Left ventricle myocardium inferior (tissue), 1 donor: ENCODE measurements at places on chromosomes 2 and 18.

DNA sequence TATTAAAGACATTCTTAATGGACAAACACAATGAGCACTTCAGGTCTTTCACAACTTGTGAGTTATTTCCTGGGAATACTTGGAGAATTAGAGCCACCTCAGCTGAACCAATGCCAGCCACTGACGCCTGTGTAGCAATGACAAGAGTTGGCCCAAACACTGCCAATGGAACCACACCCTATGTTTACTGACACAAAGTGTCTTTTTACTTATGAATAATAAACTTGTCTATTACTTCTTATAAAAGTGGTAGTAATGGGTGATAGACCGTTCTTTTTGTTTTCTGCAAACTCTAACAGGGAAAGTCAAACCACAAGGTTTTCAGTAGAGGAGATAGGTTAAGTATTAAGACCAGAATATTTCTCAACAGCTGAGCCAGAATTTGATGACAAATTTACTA lies 12.5 kb upstream of the CHAC2 start:
- DNase-seq: peak; percentile 22

GRCh38 chr18:8426401-8426800 lies 182.8 kb upstream of the RAB12 start:
- DNase-seq: no peak

GRCh38 chr2:168114619-168115018 lies 132.8 kb downstream of the STK39 start:
- no peak for DNase-seq

DNA sequence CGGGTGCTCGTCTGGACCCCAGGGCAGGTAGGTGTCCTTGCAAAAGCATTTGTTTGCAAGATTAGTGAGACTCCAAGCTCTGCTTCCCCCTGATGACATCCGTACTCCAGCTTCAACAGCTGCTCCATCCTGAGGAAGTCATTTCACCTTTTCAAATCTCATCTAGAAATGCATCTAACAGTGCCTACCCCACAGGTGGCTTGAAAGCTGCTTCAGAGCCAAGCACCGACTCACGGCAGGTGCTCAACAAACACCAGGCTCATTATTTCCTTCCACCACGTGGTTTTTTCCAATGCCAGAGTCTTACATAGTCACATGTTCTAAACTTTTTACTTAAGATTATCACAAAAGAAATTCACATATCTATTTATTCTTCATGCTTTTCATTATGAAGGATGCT lies 31.9 kb downstream of the CNGA3 start:
- no peak for DNase-seq

DNA sequence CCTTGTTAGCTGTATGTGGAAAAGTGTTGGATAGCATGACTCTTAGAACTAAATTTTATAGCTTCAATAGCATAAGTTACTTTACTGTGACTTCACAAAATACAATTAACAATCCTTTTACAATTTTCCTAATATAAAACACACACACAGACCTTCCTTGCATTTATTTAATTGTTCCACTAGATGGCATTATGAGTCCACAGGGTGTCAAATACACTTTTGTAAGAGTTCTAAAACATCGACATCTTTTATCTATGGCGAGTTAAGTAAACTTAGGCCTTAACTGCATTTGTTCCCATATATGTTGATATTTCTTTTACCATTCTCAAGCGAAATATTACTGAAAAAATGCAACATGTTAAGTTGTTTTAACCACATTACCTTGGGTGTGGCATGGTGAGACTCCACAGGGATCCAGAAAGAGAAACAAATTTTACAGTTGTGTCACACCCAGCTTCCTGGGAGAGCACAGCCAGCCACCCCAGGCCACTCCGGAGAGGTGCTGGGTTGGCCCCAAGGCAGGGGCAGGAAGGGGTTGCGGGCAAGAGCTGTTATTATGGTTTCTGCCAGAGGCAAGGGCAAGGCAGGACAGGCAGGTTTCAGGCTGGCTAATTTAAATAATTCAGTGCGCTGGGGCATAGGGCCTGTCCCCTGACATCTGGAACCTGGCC lies 312.4 kb upstream of the MC4R start:
- no peak for DNase-seq

- no peak for DNase-seq
Observed at GRCh38 chr2:70895249-70895648, 40.5 kb upstream of the ATP6V1B1 start.

DNA sequence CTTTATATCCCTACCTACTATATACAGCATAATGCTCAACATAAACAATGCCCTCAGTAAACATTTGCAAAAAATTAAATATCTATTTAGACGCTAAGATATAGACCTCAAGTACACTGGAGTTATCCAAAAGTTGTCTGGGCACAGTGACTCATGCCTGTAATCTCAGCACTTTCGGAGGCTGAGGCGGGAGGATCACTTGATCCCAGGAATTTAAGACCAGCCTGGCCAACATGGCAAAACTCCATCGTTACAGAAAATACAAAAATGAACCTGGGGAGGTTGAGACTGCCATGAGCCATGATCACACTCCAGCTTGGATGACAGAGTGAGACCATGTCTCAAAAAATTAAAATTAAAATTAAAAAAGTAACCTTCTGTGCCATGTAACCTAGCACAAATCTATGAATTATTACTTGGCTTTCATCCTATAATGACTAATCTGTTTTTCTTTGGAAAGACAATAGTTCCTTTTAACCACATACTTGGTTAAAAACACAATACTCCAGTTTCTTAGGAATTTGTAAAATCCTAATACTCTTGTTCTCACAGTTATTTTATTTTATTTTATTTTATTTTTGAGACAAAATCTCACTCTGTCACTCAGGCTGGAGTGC lies 6.7 kb upstream of the TNFAIP6 start:
- DNase-seq: no peak

DNA sequence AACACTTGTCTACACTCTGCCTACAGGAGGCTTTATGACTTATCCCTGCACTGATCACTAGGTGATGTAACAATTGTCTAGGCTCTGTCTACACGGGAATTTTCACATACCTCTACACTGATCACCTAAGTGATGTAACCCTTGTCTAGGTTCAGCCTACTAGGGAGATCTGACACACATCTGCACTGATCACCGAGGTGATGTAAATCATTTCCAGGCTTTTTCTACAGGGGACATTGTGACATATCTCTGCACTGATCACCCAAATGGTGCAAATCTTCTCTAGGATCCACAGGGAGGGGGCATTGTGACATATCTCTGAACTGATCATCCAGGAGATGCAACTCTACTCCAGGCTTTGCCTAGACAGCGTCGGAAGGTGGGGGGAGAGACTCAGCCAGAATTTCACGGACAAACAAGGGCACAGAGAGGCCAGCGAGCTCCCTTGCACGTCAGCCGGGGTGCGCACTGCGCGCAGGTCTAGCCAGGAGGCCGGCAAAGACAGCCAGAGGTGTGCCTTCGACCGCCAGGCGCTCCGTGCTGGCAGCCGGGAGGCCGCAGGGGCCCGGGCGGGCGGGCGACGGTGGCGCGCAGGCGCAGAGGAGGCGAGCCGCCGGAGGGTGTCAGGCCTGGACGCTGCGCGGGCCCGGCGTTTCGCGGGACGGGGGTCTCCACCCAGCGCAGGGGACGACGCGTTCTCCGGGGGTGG lies 46.9 kb upstream of the USP14 start:
- DNase-seq: peak; percentile 51

DNA sequence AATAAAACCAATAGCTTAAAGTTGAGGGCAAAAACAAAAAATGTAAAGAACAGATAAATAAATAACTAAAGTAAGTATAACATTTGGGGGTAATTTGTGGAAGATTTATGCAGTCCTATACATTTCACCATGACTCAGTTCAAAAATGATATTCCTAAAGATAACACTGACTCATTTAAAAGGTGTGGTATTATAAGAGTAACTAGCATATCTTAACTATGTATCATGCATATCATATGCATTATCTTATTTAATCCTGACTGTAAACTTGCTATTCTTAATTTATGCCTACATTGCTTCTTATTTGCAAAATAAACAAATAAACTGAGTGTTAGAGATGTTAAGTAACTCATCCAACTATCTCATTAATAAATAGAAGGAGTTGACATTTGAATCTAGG lies 726.5 kb upstream of the PKDCC start:
- no peak for DNase-seq

DNA sequence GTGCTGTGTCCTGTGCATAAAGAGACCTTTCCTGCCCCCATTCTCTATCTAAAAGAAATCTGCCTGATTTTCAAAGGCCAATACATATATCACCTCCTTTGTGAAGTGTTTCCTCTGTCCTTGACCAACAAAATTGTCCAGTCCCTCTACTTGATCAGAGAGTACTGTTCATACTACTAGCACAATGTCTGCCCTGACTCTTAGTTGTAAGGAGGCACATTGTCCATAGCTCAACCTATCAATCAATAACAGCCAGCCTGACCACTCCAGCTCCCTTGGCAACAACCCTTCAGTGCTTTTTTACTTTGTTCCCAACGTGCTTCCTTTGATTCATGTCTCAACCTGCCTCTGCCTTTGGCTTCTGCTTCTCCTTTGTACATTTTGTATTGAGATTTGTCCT lies 398.9 kb downstream of the TRIB2 start:
- DNase-seq: no peak

DNA sequence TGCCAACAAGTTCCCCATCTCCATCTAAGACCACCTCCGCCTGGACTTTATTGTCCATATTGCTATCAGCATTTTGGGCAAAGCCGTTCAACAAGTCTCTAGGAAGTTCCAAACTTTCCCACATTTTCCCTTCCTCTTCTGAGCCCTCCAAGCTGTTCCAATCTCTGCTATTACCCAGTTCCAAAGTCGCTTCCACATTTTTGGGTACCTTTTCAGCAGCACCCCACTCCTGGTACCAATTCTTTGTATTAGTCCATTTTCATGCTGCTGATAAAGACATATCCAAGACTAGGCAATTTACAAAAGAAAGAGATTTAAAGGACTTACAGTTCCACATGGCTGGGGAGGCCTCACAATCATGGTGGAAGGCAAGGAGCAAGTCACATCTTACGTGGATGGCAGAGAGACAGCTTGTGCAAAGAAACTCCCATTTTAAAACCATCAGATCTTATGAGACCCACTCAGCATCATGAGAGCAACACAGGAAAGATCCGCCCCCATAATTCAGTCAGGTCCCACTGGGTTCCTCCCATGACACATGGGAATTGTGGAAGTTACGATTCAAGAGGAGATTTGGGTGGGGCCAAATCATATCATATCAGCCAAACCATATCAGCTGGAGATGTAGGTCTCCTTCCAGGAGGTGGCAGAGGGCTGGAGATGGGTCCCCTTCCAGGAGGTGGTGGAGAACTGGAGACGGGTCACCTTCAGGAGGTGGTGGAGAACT lies 19.8 kb upstream of the TXNDC2 start:
- DNase-seq: no peak

- no peak for DNase-seq
Observed at GRCh38 chr2:224017957-224018356, 21.1 kb downstream of the SERPINE2 start.

DNA sequence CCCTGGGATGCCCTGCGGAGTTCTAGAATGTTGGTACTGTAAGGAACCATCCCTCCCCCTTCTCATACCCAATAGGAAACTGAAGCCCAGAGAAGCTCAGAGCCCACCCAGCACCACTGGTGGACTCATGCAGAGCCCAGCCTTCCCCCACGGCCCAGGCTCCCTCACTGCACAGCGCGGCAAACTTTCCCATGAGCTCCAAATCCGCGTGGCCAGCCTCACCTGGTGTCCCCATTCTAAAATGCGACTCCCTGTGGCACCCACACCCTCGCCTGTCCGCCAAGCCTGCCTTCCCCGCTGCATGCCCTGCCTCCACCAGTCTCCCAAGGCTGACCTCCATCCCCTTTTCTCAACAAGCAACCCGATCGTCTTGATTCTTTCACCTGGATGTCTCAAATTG lies 51.1 kb downstream of the PTGR3 start:
- DNase-seq: no peak

GRCh38 chr18:47975105-47975504 lies 44.6 kb upstream of the SMAD2 start:
- DNase-seq: no peak

DNA sequence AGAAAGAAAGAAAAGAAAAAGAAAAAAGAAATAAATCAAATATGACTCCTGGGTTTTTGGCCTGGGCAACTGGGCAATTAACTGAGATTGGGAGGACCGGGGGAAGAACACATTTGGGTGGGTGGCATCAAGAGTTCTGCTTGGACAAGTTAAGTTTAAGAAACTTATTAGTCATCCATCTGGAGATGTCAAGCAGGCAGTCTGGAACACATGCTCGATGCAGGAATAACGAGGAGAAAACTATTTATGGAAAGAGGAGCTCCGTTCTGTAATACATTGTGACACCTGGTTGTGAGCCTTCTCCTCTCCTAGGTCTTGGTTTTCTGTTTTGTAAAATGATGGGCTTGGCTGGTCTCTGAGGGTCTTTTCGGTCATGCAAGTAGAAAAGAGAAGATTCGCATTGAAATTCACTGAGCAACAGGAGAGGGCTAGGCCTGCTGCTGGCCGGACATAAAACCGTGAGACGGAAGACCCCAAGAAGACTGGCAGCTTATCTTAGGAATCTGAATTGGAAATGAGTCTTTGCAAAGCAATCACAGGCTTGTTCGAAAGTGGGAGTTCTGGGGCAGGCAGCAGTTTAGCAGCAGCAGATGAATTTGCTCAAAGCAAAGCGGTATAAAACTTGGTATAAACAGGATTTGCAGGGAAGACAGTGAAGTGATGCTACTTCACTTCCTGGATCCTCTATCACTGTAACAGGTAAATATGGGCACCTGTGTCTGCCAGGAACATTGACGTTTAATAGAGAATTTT lies 51.4 kb downstream of the E2F6 start:
- no peak for DNase-seq

DNA sequence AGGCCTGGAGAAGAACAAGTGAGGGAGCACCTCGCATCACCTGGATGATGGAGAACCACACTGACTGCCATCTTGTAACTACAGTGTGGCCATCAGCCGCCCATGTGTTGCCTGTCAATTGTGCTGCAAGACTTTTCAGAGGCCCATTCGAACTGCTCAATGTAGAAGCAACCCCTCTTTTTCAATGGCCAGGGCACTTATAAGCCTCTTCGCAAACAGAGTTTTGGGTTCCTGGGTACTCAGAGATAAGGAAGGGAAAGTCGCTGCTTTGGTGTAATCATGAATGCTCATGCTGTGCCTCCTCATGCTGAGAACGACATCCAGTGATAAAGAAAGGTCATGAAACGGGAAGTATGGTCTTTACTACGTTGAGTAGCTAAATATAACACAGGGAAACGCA lies 143.9 kb upstream of the SLC39A10 start:
- no peak for DNase-seq

DNA sequence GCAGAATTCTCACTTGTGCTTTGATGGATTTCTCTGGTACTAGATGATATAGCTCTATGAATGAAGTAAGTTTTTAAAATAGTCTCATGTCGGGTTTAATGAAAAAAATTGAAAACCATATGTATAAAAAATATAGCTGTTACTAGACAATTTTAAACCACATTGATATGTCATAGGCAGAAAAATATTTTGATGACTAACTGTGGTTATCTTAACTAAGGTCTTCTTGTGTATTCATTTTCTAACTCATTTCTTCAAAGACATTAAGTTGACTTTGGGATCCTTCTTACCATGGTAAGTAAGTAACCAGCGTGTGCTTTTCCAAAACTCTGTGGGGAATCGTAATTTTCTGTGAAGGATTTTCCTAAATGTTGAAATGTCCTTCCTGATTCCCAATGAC lies 160.9 kb upstream of the COL3A1 start:
- no peak for DNase-seq
